ENCODE measurements at places on chromosomes 3 and 15.

DNA sequence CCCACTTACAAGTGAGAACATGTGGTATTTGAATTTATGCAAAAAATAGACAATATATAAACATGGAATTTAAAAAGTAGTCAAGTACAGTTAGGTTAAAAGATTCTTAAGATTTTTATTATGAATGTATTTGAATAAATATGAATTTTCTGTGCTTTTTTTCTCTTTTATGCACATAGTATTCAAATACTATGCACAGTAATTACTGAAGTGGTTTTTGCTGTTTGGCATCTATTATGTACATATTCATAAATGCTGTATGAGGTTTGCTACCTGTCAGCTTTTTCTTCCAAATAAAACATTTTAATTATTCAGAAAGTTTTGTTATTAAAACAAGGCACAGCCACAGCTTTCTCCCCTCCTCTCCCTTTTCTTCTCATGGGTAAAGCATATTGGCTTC, 1272.7 kb downstream of the NSUN3 start:
- no peak for DNase-seq

- no peak for DNase-seq
Observed at GRCh38 chr15:34047893-34048775, 9.1 kb upstream of the AVEN start.

DNA sequence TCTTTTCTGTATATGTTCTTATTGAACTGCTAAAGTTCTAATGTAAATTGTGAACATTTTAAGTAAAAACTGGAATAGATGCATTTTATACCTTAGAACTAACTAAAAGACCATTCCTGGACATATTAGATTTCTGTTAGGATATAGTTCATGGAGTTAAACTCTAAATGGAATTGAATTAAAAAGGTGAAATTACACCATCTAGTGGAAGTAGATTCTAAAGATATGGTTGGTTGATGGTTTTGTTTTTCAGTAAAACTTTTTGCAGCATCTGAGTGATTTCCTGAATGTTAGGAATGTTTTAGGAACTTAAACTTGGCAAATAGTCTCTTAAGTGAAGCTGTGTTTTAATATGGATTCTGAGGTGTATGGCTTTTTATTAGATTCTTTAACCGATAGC, 96.8 kb downstream of the SLMAP start:
- DNase-seq: peak; percentile 31

DNA sequence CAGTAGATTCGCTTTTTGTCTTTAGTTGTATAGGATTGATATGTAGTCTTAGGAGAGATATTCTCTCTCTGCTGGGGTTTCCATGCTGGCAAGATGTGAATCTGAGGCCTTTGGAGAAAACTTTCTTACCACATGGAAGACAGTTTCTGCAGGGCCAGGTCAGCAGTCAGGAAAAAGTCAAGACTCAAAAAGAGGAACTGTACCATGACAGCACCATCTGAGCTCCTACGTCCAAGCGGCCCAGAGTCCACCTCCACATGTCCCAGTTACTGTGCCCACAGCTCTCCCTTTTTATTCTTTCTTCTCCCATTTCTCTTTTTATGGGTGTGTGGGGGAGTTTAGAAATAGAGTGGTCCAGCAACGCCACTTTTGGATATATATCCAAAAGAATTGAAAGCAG, 172.0 kb downstream of the MTHFS start:
- DNase-seq: no peak

- DNase-seq: no peak
Observed at GRCh38 chr3:146246526-146246925, 4.4 kb downstream of the PLSCR4 start.

DNA sequence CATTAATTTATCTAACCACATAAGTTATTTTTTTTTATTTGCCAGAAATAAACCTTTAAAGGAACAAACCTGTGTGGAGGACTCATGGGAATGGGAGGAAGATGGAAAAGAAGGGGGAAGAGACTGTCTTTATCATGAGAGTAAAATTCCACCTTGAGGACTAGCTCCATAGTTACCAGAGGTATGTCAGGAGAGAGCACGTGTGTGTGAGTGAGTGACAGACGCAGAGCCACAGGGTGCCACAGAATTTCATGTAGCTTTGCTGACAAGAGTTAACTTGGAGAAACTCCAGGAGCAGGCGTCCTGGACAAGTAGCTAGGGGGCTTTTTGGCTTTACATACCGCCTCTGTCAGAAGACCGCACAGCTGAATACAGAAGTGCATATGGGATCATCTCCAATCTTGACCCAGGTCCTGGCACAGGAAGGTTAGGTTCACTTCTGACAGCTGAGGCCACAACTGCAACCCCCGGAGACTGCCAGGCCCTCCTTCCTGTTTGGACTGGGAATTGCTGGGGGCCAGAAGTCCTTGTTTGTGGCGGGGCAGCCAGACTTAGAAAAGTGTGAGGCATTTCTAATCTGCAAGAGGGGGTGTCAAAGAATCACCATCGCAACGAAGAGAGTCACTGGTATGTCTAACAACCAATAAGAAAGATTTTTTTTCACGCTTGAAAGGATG, 197.8 kb upstream of the TPM1 start:
- no peak for DNase-seq

DNA sequence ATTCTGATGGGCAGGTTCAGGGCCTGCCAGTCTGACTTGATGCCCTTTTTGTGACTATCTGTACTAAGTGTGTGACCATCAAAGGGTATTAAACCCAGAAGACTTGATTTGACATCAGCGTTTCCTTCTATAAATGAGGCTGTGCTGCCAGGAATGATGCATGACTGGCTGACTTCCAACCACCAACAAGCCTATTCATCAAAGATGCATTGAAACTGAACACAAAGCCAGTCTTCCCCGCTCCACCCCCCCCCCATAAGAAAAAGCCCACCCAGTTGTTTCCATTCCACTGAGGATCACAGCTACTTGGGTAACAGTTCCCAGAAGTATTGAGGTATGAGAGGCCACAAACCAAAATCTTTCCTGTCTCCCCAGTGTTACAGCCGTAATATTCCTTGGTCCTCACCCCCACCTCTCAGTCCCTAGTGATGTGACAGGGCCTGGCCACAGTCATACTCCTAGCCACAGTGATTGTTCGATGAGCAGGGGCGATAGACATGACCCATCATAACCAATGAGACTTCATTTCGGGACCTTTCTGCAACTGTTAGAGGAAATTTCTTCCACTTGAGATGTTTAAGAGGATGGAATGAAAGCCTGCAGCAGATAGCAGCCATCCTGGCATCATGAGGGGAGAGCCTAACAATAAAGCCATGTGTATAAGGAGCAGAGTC, 22.6 kb downstream of the SH3BP5 start:
- DNase-seq: peak; percentile 53

DNA sequence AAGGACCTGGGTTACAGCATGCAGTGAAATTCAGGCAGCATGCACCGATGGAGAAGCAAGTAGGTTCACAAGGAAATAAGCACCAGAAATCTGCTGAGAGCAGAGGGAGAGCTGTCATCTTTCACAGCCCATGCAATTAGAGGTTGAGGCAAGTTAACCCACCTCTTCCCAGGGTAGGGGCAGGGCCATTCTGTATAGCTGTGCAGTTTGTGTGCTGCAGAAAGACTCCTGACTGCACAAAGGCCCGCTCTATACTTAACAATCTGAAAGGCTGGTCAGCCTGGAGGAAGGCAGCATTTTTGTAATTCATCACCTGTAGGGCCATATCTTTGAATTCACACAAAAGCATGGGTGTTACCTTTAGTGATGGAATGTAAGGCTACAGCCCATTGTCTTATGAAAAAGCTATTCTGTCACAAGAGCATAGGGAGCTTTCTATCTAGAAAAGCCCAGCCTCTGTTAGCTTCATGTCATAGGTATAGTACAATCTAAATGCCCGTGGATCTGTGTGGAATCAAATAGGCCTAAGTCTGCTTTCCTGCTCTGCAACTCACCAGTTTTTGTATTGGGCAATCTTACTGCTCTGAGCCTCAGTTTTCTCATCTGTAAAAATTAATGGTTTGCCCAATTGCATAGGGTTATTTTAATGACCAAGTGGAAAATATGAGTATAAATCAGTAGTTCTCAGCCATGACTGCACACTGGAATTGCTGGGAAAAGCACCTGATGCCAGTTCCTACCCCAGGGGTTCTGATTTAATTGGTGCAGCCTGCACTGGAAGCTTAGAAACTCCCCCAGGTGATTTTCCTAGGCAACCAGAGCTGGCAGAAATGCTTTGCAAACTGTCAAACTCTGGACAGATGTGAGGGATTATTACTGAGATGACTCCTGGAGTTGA, 65.2 kb downstream of the ATP13A5 start:
- DNase-seq: no peak

DNA sequence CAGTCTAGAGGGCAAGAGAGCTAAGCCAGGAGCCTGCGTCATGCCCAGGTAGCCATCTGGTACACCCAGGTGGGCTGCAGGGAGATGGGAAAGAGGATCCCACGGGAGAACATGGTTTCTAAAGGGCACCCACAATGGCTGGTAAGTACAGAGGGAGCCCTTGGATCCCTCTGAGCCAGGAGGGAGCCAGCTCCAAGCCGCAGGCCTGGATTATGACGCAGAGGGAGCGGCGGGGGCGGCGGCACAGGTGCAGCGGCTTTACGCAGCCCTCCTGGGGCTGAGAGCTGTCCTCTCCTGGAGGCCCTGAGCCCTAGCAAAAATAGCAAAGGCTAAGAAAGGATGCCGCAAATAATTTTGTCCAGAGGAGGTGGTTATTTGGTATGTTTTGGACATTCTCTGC, 2.8 kb downstream of the CAV3 start:
- DNase-seq: no peak

DNA sequence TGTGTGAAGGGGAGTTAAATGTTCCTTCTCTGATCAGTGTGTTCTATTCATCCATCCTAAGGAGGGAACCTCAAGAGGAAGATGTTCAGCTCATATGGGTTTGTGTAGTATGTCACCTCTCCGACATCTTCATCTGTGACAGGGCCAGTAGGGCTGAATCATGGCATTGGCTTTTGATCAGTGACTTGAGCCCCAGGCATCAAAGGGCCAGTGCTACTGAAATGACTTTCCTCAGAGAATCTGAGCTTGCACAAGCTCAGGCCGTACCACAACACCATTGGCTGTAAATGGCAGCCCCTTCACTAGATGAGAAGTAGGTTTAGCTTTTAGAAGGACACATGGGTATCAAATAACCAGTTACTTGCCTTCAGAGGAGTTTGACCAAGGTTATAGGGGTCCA, 183.2 kb upstream of the NR2E3 start:
- DNase-seq: no peak

DNA sequence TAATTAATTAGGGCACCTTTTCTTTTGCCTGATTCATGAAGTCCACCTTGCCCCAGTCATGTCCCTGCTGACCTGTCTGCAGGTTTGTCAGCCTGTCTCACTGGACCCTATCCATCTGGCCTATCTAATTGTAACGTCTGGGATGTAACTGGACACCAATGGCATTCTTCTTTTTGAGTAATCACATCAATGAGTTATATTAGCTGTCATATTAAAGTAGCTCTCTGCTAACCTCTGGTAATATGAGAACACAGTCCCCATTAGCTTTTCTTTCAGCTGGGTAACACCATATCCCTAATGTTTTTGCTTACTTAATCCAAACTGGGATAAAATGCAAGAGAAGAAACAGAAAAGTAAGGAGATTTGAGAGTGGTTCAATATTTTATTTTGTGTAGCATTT, 166.2 kb upstream of the VEPH1 start:
- peak; percentile 10 for DNase-seq

- no peak for DNase-seq
Observed at GRCh38 chr3:94117729-94118128, 54.9 kb downstream of the NSUN3 start.

- no peak for DNase-seq
Observed at GRCh38 chr15:49163678-49164077, 6.4 kb upstream of the GALK2 start.

DNA sequence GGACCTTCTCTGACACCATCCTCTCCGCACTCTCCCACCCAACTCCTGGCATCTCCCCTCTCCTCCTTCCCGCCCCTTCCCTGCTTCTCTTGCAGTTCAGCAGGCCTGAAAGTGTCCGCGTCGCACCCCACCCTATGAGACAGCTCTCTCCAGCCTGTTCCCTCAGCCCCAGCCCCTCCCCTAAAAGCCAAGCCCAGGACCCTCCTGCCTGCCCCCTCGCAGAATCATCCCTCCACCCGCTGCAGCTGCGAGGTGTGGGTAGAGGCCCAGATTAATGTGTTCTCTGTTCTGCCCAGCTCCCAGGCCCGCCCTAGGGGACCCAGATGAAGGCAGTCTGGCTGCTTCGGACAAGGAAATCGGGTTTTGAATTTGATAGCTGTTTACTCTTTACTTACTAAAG, 410 bp downstream of the PRR23E start:
- DNase-seq: no peak

- DNase-seq: no peak
Observed at GRCh38 chr3:139557041-139557440, 17.5 kb upstream of the RBP1 start.

- DNase-seq: peak; percentile 53
Observed at GRCh38 chr3:185308126-185308754, 54.4 kb upstream of the EHHADH start.

DNA sequence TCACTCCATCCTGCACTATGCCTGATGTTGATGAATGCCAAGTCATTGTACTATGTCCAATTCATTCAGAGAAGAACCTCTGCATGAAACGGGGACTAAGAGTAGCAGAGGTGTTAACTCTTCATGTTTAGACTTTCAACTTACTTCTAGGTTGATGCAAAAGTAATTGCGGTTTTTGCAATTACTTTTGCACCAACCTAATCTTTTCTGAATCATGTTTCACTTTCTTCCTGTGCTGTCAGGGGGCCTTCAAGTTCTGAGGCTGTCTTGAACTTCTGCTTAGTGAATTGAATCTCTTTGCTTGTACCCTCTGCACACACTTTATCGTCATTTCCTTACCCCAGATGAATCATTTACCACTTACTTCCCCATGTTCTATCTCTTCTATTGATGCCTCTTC, 636.2 kb downstream of the NAALADL2 start:
- DNase-seq: no peak

GRCh38 chr3:183233966-183234365, 19.1 kb upstream of the B3GNT5 start:
- DNase-seq: no peak

DNA sequence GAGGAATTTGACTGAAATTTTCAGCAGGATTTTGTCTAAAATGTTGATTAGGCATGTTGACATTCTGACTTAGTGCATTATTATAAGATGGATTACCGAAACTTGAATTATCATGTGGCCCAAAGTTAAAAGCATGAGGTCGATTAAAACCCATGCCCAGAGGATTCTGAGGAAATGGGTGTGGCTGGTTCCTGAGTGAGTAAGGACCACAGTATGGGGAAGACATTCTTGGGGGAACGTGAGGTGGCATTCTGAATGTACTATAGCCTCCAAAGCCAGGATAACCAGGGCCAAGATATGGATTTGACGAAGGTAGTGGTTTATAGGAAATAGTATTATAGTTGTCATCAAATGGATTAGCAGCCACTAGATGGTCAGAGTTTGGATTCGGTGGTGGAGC, 38.7 kb upstream of the DNAAF4 start:
- peak; percentile 33 for DNase-seq

DNA sequence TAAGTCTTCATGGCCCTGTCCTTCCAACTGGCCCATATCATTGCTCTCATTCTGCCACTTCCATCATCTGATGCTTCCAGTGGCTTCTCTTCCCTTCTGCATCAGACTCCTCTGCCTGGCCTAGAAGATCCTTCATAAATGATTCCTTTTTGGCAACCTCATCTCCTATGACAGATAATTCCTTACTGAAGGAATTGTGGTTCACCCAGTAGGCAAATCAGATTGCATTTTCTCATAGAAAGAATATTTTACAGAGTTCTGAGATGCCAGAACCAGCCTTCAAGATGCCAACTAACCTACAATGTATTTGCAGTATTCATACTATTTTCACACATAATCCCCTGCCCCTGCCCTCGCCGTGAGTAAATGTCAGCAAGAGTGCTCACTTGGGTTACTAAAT, 423.0 kb upstream of the TGFBR2 start:
- no peak for DNase-seq

GRCh38 chr3:9666704-9667445, 17.6 kb downstream of the MTMR14 start:
- no peak for DNase-seq
